Hindlimb muscle (tissue), 1 donor: ENCODE measurements at places on chromosomes 7 and 10. TPM values are rescaled to one million over a fixed set of nuclear protein-coding genes. Genes with fewer than 3 reads are reported as not detected.

IDI2 gene
- polyA plus RNA-seq = not detected

UCMA gene
- not detected for polyA plus RNA-seq

SLC26A3 gene
- polyA plus RNA-seq = not detected

RAB19 gene
- polyA plus RNA-seq = not detected

ANKRD30A gene
- polyA plus RNA-seq = not detected

TRIP6 gene
- 41.1 TPM for polyA plus RNA-seq
